ENCODE measurements at places on chromosomes 12 and 14.

GRCh38 chr12:2396448-2396871 lies 343.7 kb downstream of the CACNA1C start:
- no peak for ATAC-seq

- no peak for ATAC-seq
These were observed 151.8 kb downstream of the CRADD start for GRCh38 chr12:93829016-93829415.

DNA sequence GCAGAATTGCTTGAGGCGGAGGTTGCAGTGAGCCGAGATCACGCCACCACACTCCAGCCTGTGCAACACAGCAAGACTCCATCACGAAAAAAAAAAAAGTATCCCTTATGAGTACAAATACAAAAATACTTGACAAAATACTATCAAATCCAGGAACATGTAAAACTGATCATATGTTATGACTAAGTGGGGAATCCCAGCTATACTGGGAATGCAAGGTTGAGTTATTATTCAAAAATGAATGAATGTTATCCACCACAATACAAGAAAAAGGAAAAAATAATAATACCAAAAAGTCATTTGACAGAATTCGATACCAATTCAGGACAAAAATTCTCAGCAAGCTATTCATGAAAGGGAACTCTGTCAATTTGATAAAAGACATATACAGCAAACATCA lies 32.6 kb downstream of the MOK start:
- ATAC-seq, result peak; percentile 45

DNA sequence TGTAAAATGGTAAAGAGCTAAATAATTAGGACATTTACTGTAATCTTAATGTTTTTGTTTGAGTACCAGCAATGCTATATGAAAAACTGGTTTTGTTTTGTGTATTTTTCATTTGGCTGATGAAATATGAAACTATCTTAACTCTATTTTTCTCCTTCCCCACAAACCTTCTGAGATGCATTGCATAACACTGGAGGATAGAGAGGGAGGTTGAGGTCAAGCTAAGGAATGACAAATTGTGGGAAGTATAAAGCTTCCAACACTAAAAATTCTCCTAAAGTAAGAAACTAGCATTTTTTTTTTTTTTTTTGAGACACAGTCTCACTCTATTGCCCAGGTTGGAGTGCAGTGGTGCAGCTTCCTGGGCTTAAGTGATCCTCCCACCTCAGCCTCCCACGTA lies 31.5 kb upstream of the SRP54 start:
- ATAC-seq, result no peak

DNA sequence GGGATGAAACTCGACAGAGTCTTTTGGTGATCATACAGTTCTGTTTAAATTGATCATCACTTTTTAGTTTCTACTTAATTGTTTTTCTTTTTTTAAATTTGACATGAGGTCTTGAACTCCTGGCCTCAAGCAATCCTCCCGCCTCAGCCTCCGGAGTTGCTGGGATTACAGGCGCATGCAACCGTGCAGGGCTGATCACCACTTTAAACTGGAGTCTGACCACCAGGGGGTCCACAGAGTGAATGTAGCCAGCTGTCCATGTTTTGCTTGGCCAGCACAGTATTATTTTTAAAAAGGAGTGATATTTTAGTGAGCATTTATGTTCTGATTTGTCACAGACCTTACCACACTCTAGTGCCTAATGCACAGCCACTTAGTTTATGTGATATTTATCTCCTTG lies 10.7 kb downstream of the DAAM1 start:
- ATAC-seq, result no peak

- no peak for ATAC-seq
These were observed 32.6 kb upstream of the DHRS7 start for GRCh38 chr14:60197629-60198303.
